ENCODE measurements at places on chromosomes 12 and 14. TPM values are rescaled to one million over a fixed set of nuclear protein-coding genes. Genes with fewer than 3 reads are reported as not detected.

DNA sequence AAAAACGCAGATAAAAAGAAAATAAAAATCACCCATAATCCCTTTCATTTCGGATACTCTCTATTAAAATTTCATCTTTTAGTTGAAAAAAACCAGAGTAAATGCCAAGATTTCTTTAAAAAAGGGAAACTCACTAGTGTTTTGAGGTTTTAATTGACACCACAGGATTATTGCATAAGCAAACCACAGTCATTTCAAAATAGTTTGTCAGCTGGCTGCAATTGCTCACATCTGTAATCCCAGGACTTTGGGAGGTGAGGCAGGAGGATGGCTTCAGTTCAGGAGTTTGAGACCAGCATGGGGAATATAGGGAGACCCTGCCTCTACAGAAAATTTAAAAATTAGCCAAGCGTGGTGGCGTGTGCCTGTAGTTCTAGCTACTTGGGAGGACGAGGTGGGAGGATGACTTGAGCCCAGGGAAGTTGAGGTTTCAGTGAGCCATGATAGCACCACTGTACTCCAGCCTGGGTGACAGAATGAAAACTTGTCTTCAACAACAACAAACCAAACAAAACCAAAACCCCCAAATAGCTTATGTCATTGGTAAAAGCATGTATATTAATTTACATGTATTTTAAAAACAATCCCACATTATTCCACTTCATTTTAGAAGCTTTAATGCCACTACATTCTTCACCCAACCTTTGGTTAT is 48.8 kb downstream of the SYNE2 start:
- DNase-seq = no peak

GRCh38 chr14:75803765-75804164 is 142.7 kb downstream of the TTLL5 start:
- no peak for DNase-seq

DNA sequence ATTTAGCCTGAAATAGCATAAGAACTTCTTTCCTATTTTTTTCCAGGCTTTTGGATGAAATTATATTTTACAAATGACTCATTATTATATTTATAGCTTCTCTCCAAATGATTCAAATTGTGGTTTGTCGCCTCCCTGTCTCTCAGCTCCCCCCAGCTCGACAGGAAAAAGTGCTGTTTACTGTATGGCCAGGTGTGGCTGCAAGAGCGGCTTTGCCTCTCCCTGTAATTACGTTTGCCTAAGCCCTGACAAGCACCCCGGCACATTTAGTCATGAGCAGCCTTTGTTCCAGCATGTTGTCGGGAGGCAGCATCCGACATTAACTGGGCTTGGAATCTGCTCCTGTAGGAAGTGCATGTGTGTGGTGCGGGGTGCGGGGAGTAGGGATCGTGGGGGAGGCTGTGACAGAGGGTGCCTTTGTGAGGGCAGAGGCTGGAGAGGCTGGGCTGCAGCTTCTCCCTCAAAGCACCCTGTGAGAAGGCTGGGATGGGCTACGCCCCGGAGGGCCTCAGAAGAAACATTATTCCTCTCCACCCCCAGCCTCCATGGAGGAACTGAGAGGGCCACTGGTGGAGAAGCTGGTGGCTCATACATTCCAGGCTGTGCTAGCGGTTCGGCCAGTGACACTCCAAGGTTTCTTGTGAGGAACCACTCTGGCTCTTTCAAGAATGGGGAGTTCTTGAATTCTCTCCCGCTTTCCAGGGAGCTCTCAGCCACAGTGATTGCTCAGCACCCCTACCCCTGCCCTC is 42.1 kb upstream of the CTDSP2 start:
- DNase-seq = peak; percentile 67

Gene ASCL1
- polyA plus RNA-seq = not detected

Gene ADCY6
- polyA plus RNA-seq = 12.9 TPM

Gene ADAM21
- polyA plus RNA-seq = not detected

Data from aorta (tissue), 5 donors.